ENCODE measurements at places on chromosomes 5 and 9.

GRCh38 chr5:67164856-67165525 is 31.6 kb downstream of the CD180 start:
- no peak for DNase-seq

DNA sequence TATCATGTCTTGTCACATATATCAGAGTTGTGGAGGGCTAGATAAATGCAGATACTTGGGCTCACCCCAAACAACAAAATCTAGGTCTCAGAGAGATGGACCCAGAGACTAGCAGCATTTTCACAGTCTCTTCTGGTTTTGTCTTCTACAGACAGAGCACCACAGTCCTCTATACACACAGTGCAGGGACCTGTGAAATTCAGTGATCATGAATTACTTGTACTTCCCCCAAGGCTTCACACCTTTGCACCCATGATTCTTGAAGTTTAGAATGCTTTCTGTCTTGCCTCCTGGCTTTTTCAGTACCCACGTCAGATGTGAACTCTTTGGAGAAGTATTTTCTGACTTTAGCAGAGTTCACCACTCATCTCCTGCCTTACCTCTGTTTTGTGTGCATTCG is 371.5 kb upstream of the PRR16 start:
- no peak for DNase-seq

GRCh38 chr9:126417043-126417442 is 90.4 kb downstream of the MVB12B start:
- no peak for DNase-seq

DNA sequence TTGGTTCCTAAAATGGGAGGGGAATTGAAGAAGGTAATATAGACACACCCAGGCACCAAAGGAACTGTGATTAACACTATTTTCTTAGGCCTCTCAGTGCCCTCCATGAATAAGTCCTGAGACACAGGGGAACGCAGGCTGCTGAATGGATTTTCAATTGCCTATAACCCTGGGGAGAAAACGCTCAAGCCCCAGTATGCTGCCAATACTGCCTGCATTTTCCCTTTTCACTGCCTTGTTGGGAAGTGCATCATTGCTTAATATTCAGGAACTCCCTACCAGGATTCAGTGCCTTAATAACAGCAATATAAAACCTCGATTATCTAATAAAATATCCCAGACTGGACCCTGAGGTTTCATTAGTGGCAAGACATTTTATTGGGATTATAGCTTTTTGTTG is 25.4 kb downstream of the APBA1 start:
- DNase-seq, result no peak

GRCh38 chr9:112065806-112066606 is 109.1 kb downstream of the SUSD1 start:
- no peak for DNase-seq

- no peak for DNase-seq
Observed at GRCh38 chr5:55896663-55897062, 45.5 kb downstream of the IL31RA start.

DNA sequence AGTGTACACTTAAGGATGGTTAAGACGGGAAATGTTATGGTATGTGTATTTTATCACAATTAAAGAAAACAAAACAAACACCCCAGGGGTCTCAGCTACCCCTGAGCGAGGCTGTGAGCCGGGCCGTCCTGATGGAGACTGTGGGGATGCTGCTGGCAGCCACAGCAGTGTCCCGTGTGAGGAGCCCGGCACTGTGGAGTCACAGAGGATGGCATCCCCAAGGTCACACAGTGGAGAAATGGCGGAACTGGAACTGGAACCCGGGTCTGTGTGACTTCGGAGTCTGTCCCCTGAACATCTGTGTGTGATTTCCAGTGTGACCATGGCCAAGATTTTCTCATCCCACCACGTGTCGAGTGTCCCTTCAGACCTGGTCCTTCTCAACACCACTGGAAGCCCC is 80.7 kb upstream of the PHYKPL start:
- DNase-seq, result no peak

DNA sequence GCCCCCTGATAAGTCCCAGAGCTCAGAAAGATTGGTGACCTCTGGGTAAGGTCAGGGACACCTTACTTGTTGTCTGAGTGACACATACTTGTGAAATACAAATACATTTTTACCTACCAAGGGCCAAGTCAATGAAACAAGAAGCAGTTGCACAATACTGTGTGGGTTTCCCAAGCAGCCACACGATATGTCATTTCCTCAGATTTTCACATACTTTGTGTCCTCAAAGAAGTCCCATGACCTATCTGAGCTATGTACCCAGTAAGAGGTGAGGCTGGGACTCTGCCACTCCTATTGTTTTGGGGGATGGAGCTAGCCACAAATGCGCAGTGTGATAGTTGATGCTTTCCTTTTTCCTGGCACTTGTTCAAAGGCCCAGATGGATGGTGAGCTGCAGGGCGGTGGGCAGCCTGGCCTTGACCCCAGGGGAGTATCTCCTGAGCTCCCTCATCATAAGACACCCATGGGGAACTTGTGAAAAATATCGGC is 4.8 kb upstream of the SLC25A51 start:
- DNase-seq, result no peak

DNA sequence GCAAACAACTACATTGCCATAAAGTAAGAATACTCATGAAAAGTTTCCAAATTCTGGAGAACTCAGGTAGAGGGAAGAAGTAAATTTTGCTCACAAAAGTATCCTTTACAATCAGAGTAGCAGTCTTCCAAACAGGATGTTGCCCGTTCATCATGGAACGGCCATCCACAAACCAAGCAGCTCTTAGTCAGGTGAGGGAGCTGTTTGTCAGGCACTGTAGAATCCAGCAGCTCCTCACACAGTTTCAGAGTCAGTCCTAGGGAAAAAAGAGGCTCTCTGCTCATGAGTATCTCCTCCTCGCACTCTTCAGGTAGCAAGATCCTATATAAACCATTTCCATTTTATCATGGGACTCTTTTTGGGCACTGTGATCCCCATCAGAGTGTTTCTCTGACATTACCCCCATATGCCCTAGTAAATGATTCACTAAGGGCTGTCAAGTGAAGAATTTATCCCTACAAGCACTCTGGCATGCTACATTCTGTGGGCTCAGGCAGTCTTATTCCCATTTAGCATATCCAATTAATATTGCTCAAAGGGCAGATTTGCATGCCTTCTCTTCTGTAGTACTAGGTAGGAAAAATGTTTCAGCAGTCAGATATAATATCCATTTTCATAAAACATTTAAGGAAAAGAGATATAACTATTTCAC is 97.9 kb downstream of the WDR41 start:
- DNase-seq, result no peak

- no peak for DNase-seq
Observed at GRCh38 chr9:115213818-115214334, 95.9 kb upstream of the TNC start.

DNA sequence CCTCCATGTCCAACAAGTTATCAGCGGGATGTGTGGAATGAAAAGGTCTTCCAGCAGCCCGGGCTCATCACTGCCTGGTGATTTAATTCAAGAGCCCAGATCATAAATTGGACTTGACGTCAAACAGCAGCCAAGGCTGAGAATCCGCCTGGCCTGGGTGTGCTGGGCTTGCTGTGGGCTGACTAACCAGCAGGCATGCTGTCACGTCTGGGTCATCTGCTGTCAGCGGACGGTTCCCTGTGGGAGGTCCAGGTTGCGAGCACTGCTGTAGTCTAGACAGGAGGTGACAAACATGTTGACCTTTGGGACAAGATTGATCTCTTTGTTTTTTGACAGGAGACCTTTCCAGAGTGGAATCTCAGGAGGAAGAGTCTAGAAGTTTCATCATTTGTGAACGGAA is 289.7 kb downstream of the OSTF1 start:
- no peak for DNase-seq

- no peak for DNase-seq
Observed at GRCh38 chr9:115469841-115470240, 351.9 kb upstream of the TNC start.

DNA sequence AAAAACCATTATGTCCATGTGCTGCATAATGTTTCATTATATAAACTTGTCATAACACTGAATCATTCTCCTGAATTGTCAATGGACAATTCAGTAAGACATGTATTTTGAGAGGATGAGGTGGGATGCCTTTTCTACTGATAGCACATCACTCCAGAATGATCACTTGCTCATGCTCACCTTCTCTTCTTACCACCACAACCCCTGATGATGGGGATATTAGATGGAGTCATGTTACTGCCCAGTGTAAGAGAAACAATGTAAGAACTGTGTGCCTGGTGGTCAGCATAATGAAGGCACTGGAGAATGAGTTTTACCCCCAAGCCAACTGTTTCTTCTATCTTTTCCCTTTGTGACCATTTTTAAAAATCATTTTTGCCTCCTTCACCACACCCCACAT is 198.8 kb downstream of the ADAMTSL1 start:
- DNase-seq, result no peak

GRCh38 chr5:22908586-22908985 is 55.4 kb upstream of the CDH12 start:
- DNase-seq, result no peak

GRCh38 chr5:45694971-45695803 is 993 bp downstream of the HCN1 start:
- no peak for DNase-seq

- DNase-seq, result no peak
Observed at GRCh38 chr9:121568343-121569265, 69.0 kb upstream of the GGTA1 start.

GRCh38 chr5:111930905-111931461 is 174.0 kb upstream of the NREP start:
- no peak for DNase-seq

GRCh38 chr5:99272576-99272975 is 343.8 kb upstream of the CHD1 start:
- DNase-seq, result no peak

DNA sequence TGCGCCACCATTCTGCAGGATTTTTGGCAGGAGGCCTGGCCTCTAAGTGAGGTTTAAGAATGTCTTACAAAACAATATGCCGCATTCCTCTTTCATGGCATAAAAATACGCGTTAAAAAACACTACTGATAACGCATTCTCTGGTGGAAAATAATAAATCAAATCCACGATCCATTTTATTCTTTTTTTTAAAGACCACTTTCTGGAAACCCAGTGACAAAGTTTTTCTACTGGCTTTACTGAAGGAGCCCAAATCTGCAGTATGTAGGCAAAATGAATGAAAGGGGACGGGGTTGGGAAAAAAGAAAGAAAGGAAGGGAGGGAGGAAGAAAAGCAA is 2.0 kb downstream of the SV2C start:
- DNase-seq, result no peak

DNA sequence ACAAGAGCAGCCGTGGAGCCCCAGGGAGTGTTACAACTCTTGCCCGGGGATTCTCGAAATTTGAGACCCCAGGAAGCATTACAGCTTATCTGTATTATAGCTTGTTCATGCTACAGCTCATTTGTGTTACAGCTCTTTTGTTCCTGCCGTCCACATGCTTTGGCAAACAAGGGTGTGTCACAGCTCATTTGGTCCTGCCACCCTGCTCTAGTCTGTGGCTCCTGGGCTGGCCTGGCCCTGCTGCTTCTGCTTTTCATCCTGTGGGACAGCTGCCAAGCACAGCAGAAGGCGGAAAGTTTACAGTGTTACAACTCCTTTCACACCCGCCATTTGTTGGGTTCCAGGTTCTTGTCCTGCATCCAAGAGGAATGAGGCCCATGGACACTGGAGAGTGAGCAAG is 685.0 kb downstream of the SLCO4C1 start:
- no peak for DNase-seq

GRCh38 chr5:143142596-143143435 is 260.7 kb downstream of the NR3C1 start:
- no peak for DNase-seq

GRCh38 chr5:109410389-109411148 is 795 bp upstream of the PJA2 start:
- peak; percentile 15 for DNase-seq

GRCh38 chr9:92850898-92851297 is 26.9 kb downstream of the ZNF484 start:
- DNase-seq, result no peak

DNA sequence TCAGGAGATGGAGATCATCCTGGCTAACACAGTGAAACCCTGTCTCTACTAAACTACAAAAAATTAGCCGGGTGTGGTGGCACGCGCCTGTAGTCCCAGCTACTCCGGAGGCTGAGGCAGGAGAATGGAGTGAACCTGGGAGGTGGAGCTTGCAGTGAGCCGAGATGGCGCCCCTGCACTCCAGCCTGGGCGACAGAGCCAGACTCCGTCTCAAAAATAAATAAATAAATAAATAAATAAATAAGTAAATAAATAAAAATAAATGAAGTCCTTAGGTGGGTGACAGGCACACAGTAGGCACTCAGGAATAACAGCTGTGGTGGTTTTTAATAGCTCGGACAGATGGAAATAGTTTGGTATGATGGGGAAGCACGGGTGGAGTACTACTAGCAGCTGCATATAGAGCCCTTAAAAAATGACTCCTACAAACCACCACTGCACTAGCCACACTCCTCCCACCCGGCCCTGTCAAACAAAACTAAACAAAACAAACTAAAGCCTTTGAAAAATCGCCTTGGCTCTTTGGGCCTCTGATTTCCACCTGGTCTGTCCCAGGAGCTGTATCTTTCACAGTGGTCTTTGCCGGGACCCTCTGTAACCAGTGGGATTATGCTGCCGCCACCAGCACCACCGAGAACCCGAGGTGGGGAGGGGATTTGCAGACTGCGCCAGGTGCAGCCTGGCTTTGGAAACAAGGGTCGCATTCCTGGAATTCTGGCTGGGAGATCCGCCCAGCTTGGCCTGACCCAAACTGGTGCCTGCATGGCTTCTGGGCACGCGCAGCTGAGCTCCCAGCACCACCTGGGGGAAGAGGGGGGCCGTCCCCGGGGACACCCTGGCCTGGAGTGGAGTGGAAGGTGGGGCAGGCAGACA is 5.1 kb upstream of the WDR5 start:
- no peak for DNase-seq

DNA sequence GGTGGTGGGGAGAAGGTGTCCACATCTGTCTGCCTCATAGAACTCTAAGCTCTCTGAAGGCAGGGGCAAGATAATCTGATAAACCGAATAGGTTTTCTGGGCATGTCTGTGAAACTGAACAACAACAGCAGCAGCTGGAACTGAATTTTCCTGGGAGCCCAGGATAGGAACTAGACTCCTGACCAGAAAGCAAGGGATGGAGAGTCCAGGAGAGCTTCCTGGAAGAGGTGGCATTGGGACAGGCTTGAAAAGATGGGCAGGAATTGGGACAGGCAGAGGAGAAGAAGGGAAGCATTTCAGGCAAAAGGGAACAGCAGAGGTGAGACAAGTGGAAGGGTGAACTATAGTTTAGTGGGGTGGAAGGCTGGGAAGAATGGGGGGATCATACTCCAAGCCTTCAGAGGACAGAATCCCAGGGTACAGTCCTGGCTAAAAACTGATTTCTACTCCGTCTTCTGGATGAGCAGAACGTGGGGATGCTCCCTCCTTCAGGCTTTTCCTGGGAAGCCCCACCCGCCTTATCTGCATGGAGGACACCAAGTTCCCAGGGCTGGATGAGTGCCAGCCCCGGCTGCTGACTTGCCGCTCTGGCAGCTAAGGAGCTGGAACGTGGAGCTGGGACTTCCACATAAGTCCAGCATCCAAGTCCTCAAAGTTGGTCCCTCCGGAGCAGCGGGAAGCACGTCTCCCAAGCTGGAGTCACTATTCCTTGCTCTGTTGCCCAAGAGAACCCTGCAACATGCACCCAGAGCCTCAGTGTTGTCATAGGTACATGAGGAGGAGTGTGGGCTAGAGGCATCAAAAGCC is 13.9 kb upstream of the KIF12 start:
- no peak for DNase-seq

All from activated CD4-positive, alpha-beta T cell treated with anti-CD3 and anti-CD28 coated beads for 1 hour (primary cell).